MG63 (cell line): ENCODE measurements at places on chromosomes 11 and 22. TPM values are rescaled to one million over a fixed set of nuclear protein-coding genes. Genes with fewer than 3 reads are reported as not detected.

The MS4A3 gene
- total RNA-seq: not detected in 2 replicates

DNA sequence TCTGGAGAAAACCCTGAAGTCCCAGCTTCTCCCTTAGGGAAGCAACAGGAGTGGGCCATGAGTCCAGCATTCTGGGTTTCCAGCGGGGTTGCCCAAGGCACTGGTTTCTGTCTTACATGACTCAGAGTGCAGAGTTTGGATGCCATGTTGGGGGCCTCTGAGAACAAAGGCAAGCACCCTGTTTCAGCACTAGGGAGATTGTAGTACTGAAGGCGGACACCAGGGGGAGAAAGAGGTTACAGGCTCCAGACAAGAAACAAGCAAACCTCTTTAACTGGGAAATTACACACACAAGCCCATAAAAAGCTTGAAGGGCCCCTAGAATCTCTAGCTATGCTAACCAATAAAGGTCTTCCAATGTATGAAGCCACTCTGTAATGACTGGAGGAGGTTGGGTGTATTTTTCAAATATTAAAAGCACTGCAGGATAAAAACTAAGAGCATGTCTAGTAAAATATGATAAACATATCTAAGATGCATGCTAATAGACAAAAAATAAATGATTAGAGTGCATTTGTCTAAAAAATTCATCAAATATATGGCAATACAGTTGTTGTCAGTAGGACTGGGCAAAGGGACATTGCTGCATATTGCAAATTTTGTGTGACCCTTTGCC lies 7.1 kb downstream of the MS4A6E start:
- peak; percentile 59 for DNase-seq

- no peak for DNase-seq
Measured at GRCh38 chr11:60973699-60974098, 2.2 kb downstream of the CD6 start.

DNA sequence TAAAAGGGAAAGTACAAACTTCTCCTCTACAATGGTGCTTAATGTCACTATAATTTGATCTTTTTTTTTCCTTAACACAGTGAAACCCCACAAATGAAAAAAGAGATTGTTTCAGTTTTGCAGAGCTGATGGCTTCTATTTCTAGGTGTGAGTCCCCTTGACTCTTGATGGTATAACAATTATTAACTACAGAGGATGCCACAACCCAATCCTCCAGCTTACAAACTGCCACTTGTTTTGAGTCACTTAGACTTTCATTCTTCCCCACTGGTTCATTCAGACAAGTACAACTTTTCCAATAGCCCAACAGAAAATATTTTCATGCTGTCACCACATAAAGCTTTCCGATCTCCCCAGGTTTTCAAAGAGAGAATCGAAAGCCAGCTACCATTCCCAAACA lies 812.2 kb downstream of the LRRC4C start:
- no peak for DNase-seq

DNA sequence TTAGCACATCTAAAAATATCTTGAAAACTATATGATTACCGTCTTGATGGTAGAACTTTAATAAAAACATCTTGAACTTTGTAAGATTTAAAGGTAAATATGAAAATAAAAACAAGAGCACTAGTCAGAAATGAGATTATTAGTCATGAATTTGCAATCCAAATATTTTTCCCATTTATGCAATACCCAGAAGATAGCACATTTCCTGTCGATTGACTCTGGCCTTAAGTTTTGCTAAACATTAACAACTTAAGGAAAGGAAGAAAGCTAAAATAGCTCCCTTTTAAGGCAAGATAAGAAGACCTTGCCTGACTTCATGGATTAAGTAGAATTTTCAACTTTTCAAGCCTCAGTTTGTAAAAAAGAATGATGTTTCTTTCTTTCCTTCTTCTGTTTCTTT lies 1374.7 kb upstream of the RAG2 start:
- DNase-seq: no peak

DNA sequence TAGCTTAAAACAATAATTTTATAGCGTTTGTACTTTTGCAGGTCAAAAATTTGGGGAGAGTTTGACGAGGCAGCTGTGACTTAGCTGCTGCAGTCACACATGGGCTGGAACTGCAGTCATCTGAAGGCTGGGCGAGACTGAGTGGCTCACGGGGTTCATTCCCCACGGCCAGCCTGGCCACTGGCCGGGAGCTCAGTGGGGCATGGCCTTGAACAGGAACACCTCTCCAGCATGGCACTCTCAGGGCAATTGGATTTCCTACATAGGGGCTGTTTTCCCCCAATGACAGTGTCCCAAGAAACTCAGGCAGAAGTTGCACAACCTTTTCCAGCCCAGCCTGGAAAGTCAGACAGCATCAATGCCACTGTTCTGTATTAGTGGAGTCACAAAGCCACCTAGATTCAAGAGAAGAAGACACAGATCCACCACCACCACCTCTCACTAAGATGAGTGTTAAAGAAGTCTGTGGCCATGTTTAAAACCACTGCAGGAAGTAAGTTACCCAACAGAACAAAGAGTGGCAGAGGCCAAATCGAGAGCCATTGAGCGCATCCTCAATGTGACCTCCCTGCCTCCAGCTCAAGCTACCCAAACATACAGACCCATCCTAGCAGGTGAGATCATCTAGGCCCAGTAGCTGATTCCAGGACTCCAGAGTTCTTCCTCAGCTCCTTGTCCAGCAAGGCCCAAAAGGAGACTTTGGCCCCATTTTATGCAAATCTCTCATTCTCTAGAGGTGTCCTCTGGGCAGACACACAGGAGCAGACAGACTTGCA lies 618.7 kb upstream of the CADM1 start:
- no peak for DNase-seq

DNA sequence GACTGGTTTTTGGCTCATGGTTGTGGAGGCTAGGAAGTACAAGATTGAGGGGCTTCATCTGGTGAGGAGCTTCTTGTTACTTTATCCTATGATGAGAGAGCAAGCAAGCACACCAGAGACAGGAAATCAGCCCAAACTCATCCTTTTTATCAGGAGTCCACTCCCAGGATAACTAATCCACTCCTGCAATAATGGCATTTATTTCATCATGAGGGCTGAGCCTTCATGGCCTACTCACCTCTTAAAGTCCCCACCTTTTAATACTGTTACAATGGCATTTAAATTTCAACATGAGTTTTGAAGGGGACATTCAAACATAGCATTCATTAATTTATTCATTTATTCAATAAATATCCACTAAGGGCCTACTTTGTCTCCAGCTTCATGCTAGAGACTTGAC lies 60.9 kb downstream of the PARVA start:
- no peak for DNase-seq

The APOA5 gene
- total RNA-seq: not detected in 2 replicates

The NNMT gene
- 377 and 715 TPM in 2 replicates for total RNA-seq

The SC5D gene
- total RNA-seq: 20.4 and 44.0 TPM in 2 replicates

- DNase-seq: peak; percentile 98
Measured at GRCh38 chr22:44550711-44551491, 52.9 kb upstream of the RTL6 start.

The C22orf23 gene
- total RNA-seq: 0.36 and 2.3 TPM in 2 replicates

GRCh38 chr11:118042141-118042540 lies 34.7 kb upstream of the TMPRSS4 start:
- DNase-seq: no peak

The APOL5 gene
- total RNA-seq: not detected in 2 replicates

DNA sequence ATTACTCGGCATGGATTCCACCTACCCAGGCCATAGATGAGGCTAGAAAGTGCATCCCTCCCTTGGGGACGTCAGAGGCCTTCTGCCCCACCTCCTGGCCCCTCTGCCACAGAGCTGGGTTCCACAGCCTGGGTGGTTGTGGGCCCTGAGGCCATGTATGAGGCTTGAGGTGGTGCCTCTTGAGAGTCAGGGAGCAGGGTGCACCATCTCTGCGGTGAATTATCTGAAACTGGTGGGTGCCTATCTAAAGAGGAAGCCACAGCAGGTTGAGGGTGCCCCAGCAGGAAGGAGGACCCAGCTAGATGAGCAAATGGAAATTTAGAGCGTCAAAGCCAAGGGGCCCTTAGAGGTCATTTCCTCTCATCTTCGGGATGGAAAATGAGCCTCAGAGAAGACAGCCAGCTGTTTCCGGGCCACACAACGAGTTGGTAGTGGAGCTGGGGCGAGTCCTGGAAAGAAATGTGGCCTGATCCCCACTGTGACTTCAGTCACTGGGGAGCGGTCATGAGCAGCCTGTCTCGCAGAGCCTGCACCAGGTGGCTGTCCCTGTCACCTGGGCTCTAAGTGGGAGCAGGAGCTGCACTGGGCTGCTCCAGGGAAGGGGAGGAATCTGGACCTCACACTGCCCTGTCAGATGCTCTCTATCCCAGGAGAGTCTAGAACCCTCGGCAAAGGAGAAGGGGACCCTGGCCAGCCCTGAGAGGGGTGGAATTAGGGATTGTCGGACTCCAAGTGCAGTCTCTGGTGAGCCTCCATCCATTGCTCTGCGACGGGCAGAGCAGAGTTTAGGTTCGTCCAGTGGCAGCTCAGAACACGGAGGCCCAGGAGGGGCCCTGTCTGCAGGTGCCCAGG lies 7.3 kb downstream of the ADORA2A start:
- DNase-seq: no peak

The RIC3 gene
- total RNA-seq: not detected in 2 replicates

The P2RY6 gene
- total RNA-seq: 6.7 and 23.4 TPM in 2 replicates

- peak; percentile 88 for DNase-seq
Measured at GRCh38 chr11:72239313-72239848, 4.6 kb downstream of the PHOX2A start.

- DNase-seq: no peak
Measured at GRCh38 chr22:47621253-47621652, 858.8 kb downstream of the TBC1D22A start.

GRCh38 chr11:117185736-117186430 lies 7.3 kb downstream of the SIDT2 start:
- no peak for DNase-seq

The BACE1 gene
- 7.6 and 9.1 TPM in 2 replicates for total RNA-seq

- no peak for DNase-seq
Measured at GRCh38 chr22:47515384-47516125, 753.1 kb downstream of the TBC1D22A start.

The LRRC32 gene
- total RNA-seq: not detected in 2 replicates

The KLHL35 gene
- total RNA-seq: 0.12 and 3.9 TPM in 2 replicates

GRCh38 chr11:118618115-118618990 lies 10.9 kb downstream of the PHLDB1 start:
- peak; percentile 81 for DNase-seq

DNA sequence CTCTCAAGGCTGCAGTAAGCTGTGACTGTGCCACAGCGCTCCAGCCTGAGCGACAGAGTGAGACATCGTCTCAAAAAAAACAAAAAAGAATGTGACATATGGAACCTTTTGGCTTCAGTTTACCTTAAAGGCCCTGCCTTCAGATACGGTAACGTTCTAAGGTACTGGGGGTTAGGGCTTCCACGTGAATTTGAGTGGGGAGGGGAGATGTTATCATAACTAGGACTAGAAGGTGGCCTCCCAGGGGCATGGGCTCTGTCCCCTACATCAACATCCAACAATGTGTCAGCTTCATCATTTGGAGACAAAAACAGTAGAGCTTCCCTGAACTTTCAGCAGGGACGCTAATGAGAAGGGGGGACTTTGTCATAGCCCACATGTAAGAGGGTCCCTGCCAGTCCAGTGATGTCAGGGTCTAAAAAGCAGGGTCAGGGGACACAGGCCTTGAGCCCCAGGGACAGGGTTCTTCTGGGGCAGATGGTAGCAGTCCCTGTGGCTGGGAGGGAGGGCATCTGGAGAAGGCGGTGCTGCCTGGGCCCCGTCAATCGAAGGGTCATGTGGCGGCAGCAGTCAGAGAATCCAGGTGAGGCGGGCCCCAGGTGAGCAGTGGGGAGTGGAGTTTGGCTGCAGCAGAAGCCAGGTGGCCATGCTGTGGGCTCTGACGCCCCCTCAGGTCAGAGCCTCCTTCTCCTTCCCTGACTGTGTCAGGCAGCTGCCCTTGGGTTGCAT lies 79.8 kb downstream of the BCR start:
- no peak for DNase-seq

The CPT1B gene
- total RNA-seq: 4.4 and 9.9 TPM in 2 replicates

The BBOX1 gene
- total RNA-seq: not detected in 2 replicates

The PPP6R2 gene
- total RNA-seq: 31.0 and 37.4 TPM in 2 replicates

GRCh38 chr11:92670308-92670890 lies 299.1 kb upstream of the MTNR1B start:
- no peak for DNase-seq

GRCh38 chr22:27613099-27614005 lies 188.2 kb downstream of the MN1 start:
- no peak for DNase-seq

- no peak for DNase-seq
Measured at GRCh38 chr11:35615921-35616900, 2.0 kb upstream of the FJX1 start.

DNA sequence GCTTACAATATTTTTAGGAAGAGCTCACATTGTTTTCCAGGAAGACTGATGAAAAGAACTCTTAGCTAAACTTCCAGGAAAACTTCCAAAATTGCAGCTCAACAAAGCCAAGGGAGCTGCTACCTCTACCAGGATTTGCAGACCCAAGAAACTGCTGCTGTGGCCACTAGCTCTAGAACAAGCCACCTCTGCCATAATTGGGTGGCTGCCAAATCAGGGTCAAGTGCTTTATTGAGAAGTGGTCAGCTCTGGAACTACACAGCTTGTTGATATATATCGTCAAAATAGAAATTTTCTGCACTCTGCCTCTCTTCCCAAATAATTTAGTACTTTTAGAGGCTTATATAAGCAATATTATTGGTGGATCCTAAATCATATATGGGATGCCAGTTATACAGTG lies 371.8 kb upstream of the CHORDC1 start:
- DNase-seq: no peak

The NLRP10 gene
- total RNA-seq: 0.36 TPM in 1 of 2 replicates, not detected in the other

The CCDC73 gene
- total RNA-seq: not detected in 2 replicates

GRCh38 chr11:46697303-46697702 lies 3.1 kb downstream of the ARHGAP1 start:
- DNase-seq: no peak

DNA sequence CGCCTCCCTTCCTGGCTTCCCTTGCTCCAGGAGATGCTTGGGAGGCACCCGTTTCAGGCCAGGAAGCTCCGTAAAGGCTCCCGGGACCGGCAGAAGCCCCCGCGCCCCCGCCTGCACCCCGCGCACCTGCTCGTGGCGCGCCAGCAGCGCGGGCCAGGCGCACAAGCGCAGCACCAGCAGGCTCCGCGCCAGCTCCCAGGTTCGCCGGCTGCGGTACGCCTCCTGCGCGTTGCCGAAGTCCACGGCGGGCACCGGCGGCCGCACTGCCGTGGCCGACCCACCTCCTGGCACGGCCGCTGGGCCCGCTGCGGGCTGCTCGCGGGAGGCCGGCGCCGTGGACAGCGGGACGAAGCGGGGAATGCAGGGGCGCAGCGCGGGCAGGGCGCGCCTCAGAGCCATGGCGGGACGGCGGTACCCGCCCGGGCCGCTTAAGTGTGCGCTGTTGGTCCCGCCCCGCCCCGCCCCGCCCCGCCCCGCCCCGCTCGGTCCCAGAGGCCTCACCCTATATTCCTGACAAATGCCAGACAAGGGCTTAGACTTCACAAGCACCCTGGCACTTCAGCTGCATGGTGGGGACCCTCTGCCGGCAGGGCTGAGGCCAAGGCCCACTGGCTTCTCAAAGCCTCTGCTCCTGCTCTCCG lies at the start of gene PRODH:
TSS of gene PRODH (minus strand) at position 405 of the 641 bp plus-strand sequence. CDS start at position 399, 6 bp downstream.
- DNase-seq: no peak

DNA sequence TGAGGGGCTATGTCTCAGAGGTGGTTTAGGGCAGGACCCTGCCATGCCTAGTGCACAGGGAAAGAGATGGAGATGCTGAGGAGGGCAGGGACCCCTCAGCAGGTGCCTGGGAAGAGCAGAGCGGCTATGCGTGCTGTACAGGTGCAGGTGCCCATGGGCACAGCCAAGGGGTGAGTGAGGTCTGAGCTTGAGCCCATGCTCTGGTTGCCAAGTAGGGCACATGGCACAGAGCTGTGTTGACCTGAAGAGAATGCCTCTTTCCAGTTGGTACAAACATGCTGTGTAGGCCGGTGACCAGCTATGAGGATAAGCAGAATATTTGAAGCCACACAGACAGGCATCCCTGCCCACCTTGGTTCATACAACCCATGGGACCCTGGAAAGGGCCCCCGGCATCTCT lies 65.8 kb upstream of the NECTIN1 start:
- no peak for DNase-seq
